ENCODE measurements at places on chromosomes 11 and 22. TPM values are rescaled to one million over a fixed set of nuclear protein-coding genes. Genes with fewer than 3 reads are reported as not detected.

The DNAJB7 gene
- total RNA-seq: not detected

DNA sequence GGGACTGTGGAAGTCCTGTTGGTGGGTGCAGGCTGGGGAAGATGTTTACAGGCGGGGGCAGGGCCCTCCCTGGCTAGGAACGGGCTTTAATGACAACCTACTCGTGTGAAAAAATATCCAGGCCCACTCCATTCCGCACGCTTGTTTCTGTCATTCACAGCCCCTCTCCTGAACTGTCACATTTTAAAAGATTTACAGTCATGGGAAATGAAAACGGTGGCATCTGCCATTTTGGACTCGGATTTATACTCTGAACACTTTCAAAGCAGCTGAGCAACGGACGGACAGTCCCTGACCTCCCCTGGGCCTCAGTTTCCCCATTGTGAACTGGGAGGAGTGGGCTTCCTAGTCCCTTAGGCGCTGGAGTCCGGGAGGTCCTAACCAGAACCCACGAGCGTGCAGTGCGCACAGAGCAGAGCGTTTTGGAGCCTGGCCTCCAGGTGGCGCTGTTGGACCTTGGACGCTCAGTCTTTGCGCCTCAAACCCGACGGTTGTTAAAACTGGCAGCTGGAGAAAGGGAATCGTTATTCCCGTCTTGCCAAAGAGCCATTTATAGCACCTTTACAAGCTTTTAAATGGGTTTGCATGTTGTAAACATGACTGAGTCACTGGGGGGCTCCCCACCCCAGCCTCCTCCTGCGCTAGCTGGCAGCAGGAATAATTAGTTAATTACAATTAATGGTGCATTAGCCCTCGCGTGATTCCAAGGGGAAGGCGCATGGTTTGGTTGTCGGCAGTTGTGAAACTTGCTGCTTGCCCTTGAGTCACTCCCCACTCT lies 75.3 kb downstream of the FBLN1 start:
- peak; percentile 96 for DNase-seq

- DNase-seq: peak; percentile 98
Measured at GRCh38 chr11:133947321-133947756, 9.4 kb downstream of the IGSF9B start.

GRCh38 chr22:37302674-37303555 lies 20.6 kb downstream of the CYTH4 start:
- DNase-seq: peak; percentile 48

The SULT4A1 gene
- total RNA-seq: under 0.01 TPM

- DNase-seq: peak; percentile 84
Measured at GRCh38 chr22:31586137-31586920, 75.7 kb downstream of the PISD start.

- peak; percentile 14 for DNase-seq
Measured at GRCh38 chr22:35442471-35442870, 42.5 kb downstream of the MCM5 start.

- peak; percentile 71 for DNase-seq
Measured at GRCh38 chr11:18791207-18791968, at the start of gene PTPN5. Gene PTPN5, minus strand, starts transcription at chr11:18791798. Its CDS starts 19,840 bp downstream, at chr11:18771958.

DNA sequence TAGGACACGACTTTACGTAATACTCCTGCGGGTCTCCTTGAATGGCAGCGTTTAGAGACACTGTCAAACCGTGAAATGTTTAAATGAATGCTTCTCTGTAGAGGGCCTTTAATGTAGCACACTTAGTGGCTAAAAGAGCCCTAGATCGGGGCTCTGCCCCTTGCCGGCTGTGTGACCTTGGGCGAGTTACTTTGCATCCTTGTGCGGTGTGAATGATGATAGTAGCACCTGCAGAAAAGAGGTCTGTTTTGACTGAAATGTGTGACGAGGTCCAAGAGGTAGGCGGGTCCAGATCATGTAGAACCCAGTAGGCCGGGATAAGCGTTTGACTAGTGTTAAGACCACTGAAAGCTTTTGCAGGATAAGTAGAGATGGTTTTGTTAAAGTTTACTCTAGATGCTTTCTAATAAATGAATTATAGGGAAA lies 866 bp downstream of the MED17 start:
- DNase-seq: peak; percentile 53

The CAPN5 gene
- 8.5 TPM for total RNA-seq

The PATE2 gene
- total RNA-seq: 0.36 TPM

The OSBP2 gene
- total RNA-seq: 4.3 TPM

The MAPK8IP2 gene
- 0.36 TPM for total RNA-seq

The CALCB gene
- total RNA-seq: not detected

The ARHGAP42 gene
- total RNA-seq: 9.4 TPM

The PHLDA2 gene
- total RNA-seq: 3.8 TPM

DNA sequence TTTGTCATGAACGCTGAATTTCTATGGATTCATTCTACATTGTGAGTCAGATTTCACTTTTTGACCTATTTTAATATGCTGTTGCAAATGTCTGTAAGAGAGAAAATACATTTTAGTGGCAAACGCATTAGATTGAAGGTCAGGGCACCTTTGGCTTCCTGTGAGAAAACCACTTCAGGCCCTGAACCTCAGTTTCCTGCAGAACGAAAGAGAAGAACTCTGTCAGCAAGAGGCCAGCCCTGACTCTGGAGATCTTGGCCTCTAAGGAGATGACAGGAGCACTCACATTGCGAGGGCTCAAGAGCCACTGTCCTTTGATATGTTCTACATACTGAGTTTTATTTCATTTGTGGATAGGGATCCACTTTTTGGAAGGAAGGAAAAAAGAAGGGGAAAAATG lies 83.6 kb downstream of the KCNJ1 start:
- DNase-seq: no peak

The ADSL gene
- 120 TPM for total RNA-seq

The CST6 gene
- total RNA-seq: 2.9 TPM

DNA sequence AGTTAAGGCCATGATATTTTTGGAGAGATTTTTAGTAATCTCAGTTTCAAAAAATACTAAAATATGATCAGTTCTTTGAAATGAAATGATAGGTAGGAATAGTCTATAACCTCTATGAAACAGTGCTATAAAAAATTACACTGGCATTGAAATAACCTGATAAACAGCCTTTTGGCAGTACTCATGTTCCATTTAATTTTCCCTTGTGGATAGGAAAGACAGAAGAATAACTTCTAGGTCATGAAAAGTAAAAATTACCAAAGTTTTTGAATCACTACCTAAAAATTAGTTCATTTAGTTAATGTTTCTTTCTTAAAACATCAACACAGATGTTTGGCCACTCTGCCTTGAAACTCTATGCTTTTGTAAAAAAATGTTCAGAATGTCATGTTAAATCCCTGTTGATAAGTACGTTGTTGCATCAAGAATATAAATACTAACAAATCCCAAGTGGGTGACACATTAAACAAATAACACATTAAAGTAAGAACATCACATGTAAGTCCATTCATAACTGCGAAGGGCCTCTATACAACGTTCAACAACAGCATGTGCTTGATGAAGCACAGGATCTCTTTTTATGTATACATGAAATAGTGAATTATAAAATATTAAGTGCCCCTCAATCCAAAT lies 290.2 kb downstream of the SWAP70 start:
- peak; percentile 25 for DNase-seq

The CARD16 gene
- total RNA-seq: 2.9 TPM

- no peak for DNase-seq
Measured at GRCh38 chr11:61065955-61066638, 36.2 kb upstream of the CD5 start.

The MED17 gene
- total RNA-seq: 32.6 TPM

GRCh38 chr11:67999704-68000103 lies 4.2 kb downstream of the UNC93B1 start:
- peak; percentile 44 for DNase-seq

GRCh38 chr11:75430714-75431532 lies 2.1 kb downstream of the KLHL35 start:
- peak; percentile 86 for DNase-seq

The PANX2 gene
- total RNA-seq: 0.29 TPM

DNA sequence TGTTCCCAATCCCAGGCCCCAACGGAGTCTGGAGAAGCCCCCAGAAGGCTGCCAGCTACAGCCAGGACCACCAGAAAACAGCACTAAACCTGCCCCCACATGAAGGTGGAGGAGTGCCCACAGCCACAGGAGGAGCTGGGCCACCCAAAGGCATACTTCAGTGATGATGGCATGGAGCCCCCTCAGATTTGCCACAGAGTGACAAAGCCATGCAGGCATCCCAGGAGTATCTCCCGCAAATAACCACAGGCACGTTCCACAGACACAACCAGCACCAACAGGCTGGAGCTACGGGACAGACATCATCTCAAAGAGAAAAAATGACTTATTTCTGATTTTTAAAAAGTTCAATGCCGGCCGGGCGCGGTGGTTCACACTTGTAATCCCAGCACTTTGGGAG lies 10.6 kb downstream of the CARS1 start:
- DNase-seq: peak; percentile 37

The APOA5 gene
- not detected for total RNA-seq

GRCh38 chr11:78857688-78858087 lies 283.0 kb upstream of the NARS2 start:
- no peak for DNase-seq

DNA sequence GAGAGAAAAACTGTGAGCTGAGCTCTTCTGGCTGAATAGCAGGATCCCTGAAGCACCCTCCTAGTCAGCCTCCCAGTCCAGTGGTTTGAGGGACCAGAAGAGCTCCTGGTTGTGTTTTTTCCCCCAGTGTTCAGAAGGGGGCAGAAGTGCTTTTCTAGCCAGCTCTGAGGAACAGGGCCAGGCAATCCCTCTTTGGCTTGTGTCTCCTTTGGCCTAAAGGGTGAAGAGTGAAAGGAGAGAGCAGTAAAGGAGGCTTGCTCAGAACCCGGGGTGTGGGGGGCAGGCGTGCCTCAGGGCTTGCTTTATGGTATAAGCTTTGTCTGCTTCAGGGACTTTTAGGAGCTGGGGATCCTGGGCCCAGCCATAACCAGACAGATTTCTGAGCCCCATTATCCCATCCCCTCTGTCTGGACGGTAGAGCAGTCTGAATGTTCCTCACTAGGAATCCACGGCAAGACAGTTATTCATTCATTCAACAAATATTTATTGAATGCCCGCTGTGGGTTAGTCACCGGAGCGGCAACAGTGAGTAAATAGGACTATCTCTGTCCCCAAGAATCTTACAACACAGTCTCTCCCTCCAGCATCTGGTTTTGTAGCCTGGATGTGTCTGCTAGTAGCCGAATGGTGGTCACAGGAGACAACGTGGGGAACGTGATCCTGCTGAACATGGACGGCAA lies 14.5 kb downstream of the ACP2 start:
- DNase-seq: peak; percentile 91

The SORL1 gene
- total RNA-seq: 0.36 TPM

DNA sequence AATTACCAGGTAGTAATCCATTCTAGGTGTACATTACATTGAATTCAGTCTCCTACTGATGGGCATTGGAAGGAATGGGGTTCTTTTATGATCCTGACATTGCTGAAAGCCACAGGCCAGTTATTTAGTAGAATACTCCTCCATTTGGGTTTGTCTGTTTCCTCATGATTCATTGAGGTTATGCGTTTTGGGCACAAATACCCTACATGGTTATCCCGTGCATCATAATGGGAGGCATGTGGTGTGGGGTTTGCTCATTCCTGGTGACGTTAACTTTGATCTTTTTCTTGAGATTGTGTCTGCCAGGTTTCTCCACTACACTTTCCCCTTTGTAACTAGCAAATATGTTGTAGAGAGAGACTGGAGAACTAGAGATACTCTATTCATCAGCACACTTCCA lies 5.5 kb downstream of the FOLR3 start:
- DNase-seq: peak; percentile 91

GRCh38 chr22:44293876-44294275 lies 18.9 kb downstream of the SHISAL1 start:
- no peak for DNase-seq

GRCh38 chr11:61688365-61689163 lies 8.4 kb downstream of the DAGLA start:
- DNase-seq: peak; percentile 98

- DNase-seq: no peak
Measured at GRCh38 chr22:22044153-22044552, 61.6 kb upstream of the TOP3B start.

The TRIM34 gene
- total RNA-seq: 10.3 TPM

The SYT8 gene
- 0.59 TPM for total RNA-seq

- DNase-seq: no peak
Measured at GRCh38 chr11:94525546-94526324, 13.5 kb downstream of the C11orf97 start.

DNA sequence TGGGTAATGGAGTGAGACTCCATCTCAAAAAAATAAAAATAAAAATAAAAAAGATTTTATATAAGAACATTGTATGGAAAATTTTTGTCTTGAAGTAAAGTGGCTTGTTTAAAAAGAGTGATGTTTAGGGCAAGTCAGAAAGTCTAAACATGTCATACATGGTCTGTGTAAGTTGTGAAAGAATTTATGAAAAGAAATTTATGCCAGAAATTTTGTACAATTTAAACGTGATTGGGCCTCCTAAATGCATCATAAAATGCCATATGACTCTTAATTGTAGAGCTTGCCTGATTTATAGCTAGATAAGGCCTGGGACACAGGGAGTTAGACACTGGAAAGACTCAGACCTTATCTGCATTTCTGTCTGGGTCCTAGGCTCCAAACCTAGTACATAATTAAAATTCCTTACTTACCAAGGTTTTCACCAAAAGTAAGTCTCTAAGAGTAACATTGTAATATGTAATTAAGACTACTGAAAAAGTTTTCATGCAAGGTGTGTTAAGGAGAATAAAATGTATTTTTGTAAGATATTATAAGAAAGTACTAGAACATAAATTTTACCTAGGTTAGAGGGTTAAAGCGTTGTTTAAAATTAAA lies 110.5 kb downstream of the AASDHPPT start:
- no peak for DNase-seq

DNA sequence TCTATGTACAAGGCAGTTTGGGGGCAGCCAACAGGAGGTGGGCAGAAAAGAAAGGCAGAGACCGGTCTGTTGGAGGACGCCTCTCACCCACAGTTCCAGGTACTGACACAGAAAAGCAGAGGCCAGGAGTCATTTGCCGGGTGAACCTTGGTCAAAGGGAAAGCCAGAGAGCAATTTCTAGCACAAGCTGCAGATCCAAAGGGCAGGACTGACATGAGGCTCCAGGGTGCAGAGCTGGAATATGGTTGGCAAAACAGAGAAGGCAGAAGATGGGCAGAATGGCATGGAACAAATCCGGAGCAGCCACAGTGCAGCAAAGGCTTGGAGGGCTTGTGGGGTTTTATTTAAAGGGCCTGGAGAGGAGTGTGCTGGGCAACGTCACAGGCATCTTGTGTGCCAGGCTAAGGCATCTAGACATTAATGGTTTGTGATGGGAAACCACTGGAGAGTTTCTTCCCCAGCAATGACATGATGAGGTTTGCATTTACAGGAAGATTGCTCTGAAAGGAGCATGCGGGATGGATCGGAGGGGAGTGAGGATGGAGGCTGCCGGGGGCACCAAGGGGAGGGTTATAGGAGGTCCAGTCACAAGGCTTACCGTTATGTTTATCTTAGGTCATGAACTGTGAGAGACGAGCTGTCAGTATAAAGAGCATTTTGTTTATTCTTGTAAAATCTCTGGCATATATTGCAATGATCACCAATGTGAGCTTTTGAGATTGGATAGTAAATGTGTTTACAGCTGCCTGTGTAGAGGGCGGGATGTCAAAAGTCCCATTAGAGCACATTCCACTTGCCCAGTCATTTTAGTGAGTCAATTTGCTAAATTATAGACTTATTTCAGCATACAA lies 5.7 kb upstream of the MMP20 start:
- peak; percentile 37 for DNase-seq

GRCh38 chr11:130634961-130635473 lies 186.6 kb downstream of the ADAMTS15 start:
- no peak for DNase-seq

GRCh38 chr22:38187413-38188212 lies 6.0 kb upstream of the PLA2G6 start:
- no peak for DNase-seq
